Kasumi-1 (cell line): ENCODE measurements at places on chromosomes 3 and 15.

GRCh38 chr15:79410237-79410636 lies 21.9 kb upstream of the MINAR1 start:
- no peak for DNase-seq

DNA sequence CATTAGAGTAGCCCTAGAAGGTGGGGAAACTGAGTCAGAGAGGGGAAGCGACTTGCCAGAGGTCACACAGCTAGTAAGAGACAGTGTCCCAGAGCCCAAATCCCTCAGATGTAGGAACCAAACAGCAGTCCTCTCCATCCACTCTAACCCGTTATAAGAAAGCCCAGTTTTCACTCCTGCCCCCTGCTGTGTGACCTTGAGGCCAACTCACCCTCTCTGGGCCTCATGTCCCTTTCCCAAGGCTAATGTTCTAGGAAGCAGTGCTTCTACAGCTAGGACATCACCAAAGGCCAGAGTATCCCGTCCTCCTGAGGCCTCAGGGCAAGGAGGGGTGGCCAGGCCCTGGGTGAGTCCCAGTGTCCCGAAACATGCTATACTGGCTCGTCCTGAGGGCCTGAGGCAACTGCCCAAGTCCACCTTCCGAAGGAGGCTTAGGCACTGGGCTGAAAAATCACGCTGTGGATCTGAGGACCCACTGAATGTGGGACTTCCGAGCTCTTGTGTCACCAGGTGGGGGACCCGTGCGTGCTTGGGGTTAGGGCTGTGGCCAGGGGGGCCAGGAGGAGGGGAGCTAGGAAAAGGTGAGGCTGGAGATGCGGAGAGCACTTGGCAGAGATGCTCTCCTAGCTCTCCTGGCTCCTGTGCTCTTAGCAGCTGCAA lies 109.2 kb upstream of the SLC6A11 start:
- no peak for DNase-seq

- DNase-seq = peak; percentile 92
Measured at GRCh38 chr3:49248840-49249227, 28.2 kb downstream of the C3orf62 start.

- peak; percentile 52 for DNase-seq
Measured at GRCh38 chr15:74781431-74782258, at the start of gene CSK. Gene CSK (plus strand): TSS chr15:74782080. CDS start chr15:74798298, 16,218 bp downstream.

- no peak for DNase-seq
Measured at GRCh38 chr3:58874248-58874741, 175.5 kb downstream of the CFAP20DC start.

GRCh38 chr3:128945041-128945877 lies 48.6 kb downstream of the CFAP92 start:
- DNase-seq = no peak

- DNase-seq = no peak
Measured at GRCh38 chr3:126558336-126559071, at the start of gene C3orf22. Gene C3orf22 (minus strand): TSS chr3:126558932. CDS start chr3:126553390, 5,542 bp downstream.

GRCh38 chr3:150902988-150903387 lies 2.3 kb downstream of the MINDY4B start:
- no peak for DNase-seq

DNA sequence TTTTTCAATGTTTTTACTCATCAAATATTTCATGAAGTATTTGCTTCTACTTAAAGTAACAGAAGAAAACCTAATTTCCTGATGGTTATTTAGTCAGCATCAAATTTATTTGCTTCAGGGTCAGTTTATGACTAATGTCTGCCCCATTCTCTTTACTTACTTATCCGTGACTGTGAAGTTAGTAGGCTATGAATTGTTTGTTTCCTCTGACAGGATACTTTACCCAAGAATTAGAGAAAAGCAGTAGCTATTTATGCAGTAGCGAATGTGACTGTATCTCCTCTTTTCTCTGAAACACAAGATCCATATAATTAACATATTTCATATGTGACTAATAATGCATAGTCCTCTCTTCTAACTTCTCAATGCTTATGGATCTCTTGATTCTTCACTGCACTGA lies 329.9 kb upstream of the ROBO1 start:
- DNase-seq = no peak

DNA sequence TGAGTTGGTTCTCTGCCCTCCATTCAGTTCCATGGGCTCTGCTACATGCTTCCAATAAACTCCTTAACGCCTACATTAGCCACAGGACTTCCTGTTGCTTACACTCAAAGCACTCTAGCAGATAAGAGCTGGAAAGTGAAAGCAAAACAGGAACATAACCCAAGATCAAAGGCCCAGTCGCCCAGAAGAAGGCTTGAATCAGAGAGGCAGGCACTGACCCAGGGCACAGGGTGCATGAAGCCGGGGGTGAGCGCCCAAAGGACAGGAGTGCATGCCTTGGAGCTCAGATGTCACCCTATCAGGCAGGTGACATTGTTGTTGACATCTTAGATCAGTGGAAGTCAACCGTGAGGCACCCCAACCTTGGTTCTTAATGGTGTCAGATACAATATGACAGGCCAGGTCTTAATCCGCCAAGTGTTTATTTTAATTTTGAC lies 235.1 kb downstream of the UACA start:
- DNase-seq = peak; percentile 92

GRCh38 chr3:14288833-14289451 lies 110.3 kb downstream of the LSM3 start:
- no peak for DNase-seq

GRCh38 chr15:89370120-89370977 lies 35.7 kb upstream of the POLG start:
- peak; percentile 19 for DNase-seq

DNA sequence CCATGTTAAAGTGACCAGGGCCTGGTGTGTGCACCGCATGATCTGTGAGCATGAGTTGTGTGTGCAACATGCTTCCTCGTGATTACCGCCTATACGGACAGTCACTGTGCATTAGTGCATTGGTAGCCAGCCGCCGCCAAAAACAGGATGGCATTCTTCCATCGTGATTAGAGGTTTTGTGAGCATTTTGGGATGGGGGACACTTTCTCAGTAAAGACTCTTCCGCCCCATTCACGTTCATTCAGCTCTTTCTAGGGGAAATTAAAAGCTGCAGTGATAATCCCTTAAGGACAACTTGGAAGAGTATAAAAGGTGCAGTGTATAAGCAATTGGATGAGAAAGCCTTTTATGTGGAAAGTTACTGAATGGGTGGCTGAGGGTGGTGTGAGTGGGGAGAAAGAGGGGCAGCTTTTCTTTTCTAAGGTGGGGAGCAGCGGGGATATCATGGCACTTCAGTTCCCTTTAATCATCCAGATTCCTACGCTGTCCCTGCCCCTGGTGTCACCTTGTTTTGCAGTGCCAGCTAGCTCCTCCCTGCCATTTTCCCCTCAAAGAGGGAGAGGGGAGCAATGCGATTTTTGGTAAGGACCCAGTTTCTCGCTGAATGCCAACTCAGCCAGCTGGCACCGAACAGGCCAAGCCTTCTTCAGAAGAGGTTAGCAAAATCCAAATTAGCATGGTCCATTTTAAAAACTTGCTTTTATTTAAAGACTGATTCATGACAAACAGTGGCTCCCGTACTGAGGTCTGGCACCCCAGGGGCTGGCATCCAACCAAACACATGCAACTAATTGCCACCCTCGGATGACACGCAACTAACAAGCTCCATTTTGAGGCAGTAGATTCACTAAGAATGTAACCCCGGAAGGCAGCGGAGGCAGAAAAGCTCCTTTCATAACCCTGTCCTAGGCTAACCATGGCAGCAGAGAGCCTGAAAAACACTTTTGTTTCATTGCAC lies 447.8 kb downstream of the FHIT start:
- no peak for DNase-seq

GRCh38 chr3:138180375-138181029 lies 5.8 kb upstream of the DBR1 start:
- DNase-seq = peak; percentile 80

DNA sequence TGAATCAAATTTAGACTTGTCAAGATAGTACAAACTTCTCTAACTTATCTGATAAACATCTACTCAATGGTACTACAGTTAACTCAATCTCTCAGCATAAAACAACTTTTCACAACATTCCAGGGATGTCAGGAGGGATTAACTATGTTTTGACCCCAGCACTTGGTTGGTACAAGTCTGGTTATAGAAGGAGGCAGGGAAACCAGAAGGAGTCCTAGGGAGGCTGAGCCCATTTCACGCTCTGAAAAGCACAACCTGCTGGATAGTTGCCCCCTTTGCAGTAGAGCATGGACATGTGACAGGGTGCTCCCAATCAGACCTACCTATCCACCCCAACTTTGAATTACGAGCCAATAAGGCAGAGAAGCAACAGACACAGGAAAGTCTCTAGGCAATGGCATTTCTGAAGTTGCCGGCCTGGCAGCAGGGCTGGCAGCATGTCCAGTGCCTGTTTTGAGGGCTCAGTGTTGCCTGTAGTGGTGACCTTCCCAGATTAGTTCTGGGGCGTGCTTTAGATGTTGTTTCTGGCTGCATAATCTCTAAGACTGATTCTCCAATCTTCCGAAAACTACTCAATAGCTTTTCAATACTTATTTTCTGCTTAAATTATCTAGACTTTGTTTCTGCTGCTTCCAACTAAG lies 8.2 kb downstream of the ANKUB1 start:
- DNase-seq = no peak

DNA sequence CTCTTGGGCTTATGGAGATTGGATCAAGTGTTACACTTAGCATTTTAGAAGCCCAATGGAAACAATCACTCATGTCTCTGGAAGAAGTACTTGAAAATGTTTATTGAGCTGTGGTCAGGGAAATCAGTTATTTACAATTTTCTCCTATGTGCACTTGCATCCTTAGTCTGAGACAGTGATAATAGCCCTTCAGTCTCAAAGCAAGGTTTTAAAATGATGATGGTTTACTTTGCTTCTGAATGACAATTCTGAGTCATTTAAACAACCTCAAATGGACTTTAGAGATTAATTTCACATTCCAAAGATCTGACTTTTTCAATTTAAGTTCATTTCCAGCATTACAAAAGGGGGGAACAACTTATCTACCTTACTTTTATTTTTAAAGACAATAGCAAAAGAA lies 20.1 kb downstream of the TIPARP start:
- DNase-seq = no peak

GRCh38 chr3:56775838-56776555 lies 25.8 kb downstream of the ARHGEF3 start:
- DNase-seq = no peak

GRCh38 chr3:133742351-133743091 lies 3.7 kb upstream of the TF start:
- no peak for DNase-seq

GRCh38 chr15:77838061-77838460 lies 205.3 kb upstream of the LINGO1 start:
- no peak for DNase-seq

GRCh38 chr3:86914670-86915069 lies 76.3 kb downstream of the VGLL3 start:
- DNase-seq = no peak

DNA sequence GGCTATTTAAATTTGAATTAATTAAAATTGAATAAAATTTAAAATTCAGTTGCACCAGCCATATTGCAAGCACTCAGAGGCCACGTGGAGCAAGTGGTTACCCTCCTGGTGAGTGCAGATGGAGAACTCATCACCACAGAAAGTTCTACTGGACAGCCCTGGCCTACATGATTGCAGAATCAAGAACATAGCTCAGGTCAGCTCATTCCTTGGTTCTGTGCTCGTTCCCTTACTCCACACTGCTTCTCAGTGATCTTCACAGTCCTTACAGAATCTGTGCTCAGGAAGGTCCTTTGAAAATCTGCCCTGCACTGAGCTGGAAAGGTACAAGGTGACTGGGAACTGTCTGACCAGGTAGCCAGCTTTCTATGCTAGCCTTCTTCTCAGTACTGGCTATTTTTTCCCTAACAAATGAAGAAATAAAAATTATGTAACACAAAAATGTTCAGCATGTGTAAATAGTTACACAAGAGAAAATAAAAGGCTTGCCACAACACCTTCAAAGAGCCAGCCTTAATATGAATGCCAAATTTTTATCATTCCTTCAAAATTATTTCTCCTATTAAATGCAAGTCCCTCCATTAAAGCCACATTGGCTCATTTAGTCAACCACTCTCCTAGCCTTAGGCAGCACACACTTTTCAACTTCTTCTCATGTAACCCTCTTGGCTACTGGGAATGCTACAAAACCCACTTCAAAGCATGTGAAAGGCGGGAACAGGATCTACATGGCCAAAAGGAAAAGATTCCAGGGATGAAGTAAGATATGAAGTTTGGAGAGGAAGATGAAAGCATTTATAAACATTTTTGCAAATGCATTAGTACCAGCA lies 326.4 kb upstream of the WNT5A start:
- no peak for DNase-seq

- DNase-seq = peak; percentile 77
Measured at GRCh38 chr3:123586131-123586530, 1.3 kb upstream of the HACD2 start.

DNA sequence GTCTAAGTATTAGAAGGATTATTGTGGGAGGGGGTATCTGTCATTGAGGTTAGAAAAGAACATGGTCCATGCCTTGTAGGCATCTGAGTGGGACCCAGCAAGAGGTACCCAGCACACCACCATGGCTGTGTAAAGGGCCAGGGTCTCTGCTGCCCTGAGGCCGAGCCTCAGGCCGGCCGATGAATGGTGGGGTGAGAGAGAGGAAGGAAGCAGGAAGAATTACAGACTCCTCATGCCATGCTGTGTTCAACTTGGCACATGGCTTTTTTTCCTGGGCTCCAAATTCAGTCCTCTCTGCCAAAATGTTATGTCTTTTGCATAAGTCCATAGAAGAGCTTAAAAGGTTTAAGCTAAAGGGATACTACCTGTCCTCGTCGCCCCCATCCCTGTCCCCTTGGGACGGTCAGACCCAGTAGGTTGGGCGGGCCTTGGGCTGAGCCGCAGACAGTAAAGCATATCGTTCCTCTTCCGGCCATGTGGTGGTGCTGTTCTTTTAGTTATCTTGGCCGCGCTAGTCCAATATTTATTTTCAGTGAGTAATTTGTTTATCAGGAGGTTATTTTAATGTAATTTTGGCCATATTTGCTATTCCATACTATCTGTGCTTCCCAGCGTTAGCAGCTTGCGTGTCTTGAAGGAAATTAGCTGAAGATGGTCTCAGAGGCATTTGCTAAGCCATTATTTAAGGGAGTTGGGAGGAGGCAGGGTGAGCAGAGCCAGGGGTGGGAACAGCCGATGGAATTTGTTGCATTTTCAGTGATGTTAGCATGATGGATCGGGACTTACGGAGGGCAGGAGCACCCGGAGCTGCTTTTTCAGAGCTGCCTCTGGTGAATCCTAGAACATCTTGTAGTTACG lies 152.4 kb downstream of the AGBL1 start:
- no peak for DNase-seq

- no peak for DNase-seq
Measured at GRCh38 chr3:190306026-190306425, 16.2 kb downstream of the CLDN1 start.

DNA sequence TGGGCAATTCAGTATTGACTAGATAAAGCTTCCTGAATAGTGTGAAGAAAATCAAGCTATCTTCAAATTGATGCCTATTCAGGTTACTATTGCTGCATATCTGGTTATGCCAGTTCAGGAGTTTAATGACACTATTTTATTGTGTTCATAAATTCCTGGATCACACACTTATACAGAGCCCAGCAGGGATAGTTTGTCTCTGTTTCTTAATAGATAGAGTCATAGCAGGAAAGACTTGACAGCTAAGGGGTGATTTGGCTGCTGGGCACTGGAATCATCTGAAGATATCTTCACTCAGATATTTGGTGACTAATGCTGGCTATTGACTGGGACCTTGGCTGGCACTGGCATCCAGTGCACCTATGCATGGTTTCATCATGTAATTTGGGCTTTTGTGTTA lies 187.8 kb downstream of the PYDC2 start:
- no peak for DNase-seq

GRCh38 chr3:149867563-149867962 lies 54.5 kb downstream of the RNF13 start:
- DNase-seq = no peak

GRCh38 chr3:184315871-184316661 lies 1.7 kb downstream of the EIF4G1 start:
- DNase-seq = no peak
